ENCODE measurements at places on chromosomes 1 and 21. TPM values are rescaled to one million over a fixed set of nuclear protein-coding genes. Genes with fewer than 3 reads are reported as not detected.

DNA sequence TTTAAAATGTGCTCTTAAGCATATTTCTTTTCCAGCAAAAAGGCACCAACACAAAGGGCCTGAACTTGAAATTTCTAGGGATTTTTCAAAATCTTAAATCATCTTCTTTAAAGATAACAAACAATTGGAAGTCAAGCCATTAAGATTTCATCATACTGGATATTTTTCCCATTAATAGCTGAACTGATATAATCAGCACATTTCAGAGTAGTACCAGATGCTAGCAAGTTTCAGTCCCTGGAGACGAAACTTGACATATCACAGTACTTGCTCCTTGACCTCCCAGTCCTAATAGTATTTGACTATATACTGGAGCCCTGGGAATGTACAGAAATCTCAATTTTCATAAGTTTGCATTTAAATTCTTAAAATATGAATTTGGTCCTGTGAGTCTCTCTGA, 10.2 kb upstream of the CDC7 start:
- no peak for DNase-seq
- no peaks in the 10 kb centered on the region for H3K36me3 ChIP-seq
- H3K4me1 ChIP-seq = no peaks in the 10 kb centered on the region
- H3K27me3 ChIP-seq = no peaks in the 10 kb centered on the region
- H3K27ac ChIP-seq = no peak overlapping the region

GRCh38 chr1:41811051-41811795, 107.5 kb downstream of the HIVEP3 start:
- H3K4me1 ChIP-seq = no peaks in the 10 kb centered on the region
- H3K36me3 ChIP-seq = no peaks in the 10 kb centered on the region
- DNase-seq = no peak
- no peak overlapping the region for H3K4me3 ChIP-seq
- no peaks in the 10 kb centered on the region for H3K27me3 ChIP-seq

Gene PRDM16
- total RNA-seq = 22.3 TPM

DNA sequence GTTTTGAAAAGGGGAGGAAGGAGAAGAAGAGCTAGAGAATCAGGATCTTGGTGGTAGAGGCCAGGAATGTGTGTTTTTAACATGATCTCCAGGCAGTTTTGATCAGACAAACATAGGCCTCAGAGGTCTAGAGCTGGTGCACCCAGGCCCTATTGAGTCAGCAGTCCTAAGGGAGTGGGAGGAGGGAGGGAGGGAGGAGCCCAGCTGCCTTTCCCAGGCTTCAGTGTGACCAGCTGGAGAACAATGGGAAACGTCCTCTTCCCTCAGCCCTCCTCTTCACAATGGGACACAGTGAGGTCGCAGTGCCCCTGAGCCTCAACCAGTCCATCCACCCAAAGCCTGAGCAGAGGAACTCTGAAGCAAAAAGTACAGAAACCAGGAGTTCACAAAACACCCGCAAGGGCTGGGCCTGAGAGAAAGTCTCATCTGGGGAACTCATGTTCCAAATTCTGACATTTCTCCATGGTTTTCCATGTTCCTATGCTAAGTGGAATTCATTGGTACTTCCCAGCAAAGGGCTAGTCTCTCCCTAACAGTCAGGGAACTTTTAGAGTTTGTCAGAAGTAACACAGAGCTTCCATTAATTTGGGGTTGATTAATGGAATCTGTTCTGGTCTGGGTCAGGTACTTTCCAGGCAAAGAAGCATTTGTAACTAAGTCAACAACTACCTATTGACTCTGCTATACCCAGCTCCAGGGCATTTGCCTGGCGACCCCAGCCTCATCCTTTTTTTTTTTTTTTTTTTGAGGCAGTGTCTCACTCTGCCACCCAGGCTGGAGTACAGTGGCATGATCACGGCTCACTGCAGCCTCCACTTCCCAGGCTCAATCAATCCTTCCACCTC, 37.5 kb downstream of the ELAPOR1 start:
- no peak overlapping the region for H3K4me3 ChIP-seq
- no peaks in the 10 kb centered on the region for H3K36me3 ChIP-seq
- H3K4me1 ChIP-seq = no peaks in the 10 kb centered on the region

Gene AGRN
- total RNA-seq = 153 TPM

GRCh38 chr1:68051475-68051874, 1.0 kb upstream of the DIRAS3 start:
- no peak for DNase-seq
- H3K4me1 ChIP-seq = no peaks in the 10 kb centered on the region
- H3K27me3 ChIP-seq = no peaks in the 10 kb centered on the region
- H3K27ac ChIP-seq = no peak overlapping the region
- H3K4me3 ChIP-seq = no peak overlapping the region
- H3K36me3 ChIP-seq = no peaks in the 10 kb centered on the region

GRCh38 chr1:22365331-22366295, 86.0 kb upstream of the ZBTB40 start:
- H3K36me3 ChIP-seq = no peaks in the 10 kb centered on the region
- no peak for DNase-seq
- H3K4me1 ChIP-seq = no peaks in the 10 kb centered on the region
- no peak overlapping the region for H3K4me3 ChIP-seq
- H3K27ac ChIP-seq = no peak overlapping the region

DNA sequence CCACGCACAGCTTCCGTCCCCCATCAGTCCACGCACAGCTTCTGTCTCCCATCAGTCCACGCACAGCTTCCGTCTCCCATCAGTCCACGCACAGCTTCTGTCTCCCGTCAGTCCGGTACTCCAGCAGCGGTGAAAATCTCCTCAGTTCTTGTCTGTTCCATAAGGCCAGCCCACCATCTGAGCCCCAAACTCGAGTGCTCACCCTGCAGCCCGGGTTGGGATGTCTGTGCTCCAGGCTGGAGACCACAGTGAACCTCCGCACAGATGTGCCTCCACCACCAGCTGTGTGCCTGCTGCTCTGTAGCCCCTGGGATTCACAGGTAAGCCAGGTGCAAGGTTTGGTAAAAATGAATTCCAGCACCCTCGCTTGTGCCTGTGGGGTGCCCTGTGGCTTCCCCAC, 258.6 kb downstream of the NPHP4 start:
- no peaks in the 10 kb centered on the region for H3K36me3 ChIP-seq
- DNase-seq = no peak
- H3K4me3 ChIP-seq = no peak overlapping the region
- H3K4me1 ChIP-seq = no peaks in the 10 kb centered on the region
- no peak overlapping the region for H3K27ac ChIP-seq

Gene LCE2B
- total RNA-seq = not detected

Gene GPA33
- total RNA-seq = 0.18 TPM

DNA sequence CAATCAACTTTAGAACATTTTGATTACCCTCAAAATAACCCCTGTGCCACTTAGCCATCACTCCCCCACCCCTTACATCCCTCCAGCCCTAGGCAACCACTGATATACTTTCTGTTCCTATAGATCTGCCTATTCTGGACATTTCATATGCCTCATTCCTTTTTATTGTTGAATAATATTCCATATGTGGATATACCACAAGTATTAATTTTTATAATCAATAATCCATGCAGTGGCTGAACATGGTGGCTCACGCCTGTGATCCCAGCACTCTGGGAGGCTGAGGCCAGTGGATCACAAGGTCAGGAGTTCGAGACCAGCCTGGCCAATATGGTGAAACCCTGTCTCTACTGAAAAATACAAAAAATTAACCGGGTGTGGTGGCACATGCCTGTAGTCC, 20.1 kb upstream of the MED18 start:
- no peaks in the 10 kb centered on the region for H3K36me3 ChIP-seq
- DNase-seq = no peak
- no peaks in the 10 kb centered on the region for H3K27me3 ChIP-seq
- no peak overlapping the region for H3K27ac ChIP-seq
- H3K4me1 ChIP-seq = no peaks in the 10 kb centered on the region
- no peak overlapping the region for H3K4me3 ChIP-seq

- peak overlapping the region; percentile 71 for H3K27ac ChIP-seq
- DNase-seq = no peak
- H3K27me3 ChIP-seq = no peaks in the 10 kb centered on the region
- H3K36me3 ChIP-seq = no peaks in the 10 kb centered on the region
Measured at GRCh38 chr1:21293537-21294265, 3.4 kb upstream of the ECE1 start.

Gene FLG
- total RNA-seq = not detected

DNA sequence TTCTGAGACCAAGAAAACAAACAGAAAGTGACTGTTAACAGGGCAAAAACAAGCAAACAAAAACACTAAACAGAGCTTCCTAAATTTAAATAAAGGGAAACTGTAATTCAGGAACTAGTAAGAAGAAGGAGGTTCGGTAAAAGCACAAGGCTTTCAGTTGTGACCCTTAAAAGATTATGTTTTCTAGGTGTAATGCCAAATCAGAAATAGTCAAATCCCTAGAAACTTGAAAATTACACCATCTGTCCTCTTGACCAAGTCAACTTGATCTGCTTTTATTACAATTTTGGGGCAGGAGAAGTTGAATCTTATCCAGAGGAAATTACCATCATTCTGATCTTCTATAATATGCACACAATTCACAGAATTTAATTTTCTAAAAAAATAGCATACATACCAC, 754.0 kb upstream of the ADGRL4 start:
- H3K4me1 ChIP-seq = no peaks in the 10 kb centered on the region
- H3K27ac ChIP-seq = no peak overlapping the region
- no peaks in the 10 kb centered on the region for H3K36me3 ChIP-seq
- H3K27me3 ChIP-seq = no peaks in the 10 kb centered on the region
- H3K4me3 ChIP-seq = no peak overlapping the region

- H3K27me3 ChIP-seq = no peaks in the 10 kb centered on the region
- H3K4me1 ChIP-seq = peaks cover 9% of the 10 kb centered on the region
- H3K27ac ChIP-seq = no peak overlapping the region
- H3K4me3 ChIP-seq = no peak overlapping the region
- no peaks in the 10 kb centered on the region for H3K36me3 ChIP-seq
Measured at GRCh38 chr1:56627636-56628039, 17.5 kb upstream of the PRKAA2 start.

Gene NBPF3
- total RNA-seq = 15.9 TPM

- H3K4me3 ChIP-seq = no peak overlapping the region
- H3K36me3 ChIP-seq = no peaks in the 10 kb centered on the region
- no peaks in the 10 kb centered on the region for H3K27me3 ChIP-seq
- peaks cover 8% of the 10 kb centered on the region for H3K4me1 ChIP-seq
- no peak for DNase-seq
- H3K27ac ChIP-seq = no peak overlapping the region
Measured at GRCh38 chr1:24067978-24068377, 44.0 kb downstream of the MYOM3 start.

DNA sequence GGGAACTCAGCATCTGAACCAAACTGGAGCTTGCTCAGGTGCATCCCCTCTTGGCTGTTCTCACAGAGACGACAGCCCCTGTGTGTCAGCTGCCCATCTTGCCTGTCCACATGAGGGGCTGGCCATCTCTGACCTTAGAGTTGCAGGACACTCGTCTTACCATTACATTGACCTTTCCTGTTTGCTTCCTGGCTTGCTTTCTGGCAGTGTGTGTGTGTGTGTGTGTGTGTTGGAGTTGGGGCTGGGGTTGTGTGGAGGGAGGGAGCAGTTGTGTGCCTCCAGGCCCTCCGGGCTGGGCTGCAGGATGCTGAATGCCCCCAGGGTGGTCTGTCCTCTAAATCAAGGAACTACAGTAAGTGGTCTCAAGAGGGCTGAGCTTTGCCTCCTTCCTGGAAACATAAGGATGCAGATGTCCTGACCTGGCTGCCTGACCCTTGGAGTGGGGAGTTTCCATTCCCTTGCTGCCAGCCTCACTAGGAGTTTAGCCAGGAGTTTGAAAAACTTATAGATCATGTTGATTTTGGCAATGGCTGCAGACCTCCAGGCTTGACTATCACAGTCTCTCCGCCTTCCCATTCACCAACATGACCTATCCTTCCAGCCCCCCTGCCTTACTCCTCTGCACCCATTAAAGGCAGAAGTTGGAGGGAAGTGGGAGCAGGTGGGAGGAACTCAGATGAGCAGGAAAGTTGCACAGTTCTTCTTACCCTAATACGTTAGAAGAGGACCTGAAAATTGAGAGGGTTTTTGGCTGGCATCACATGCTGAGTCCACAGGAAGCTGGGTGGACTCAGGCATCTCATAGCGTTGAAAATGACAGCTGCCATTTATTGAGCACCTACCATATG, 19.0 kb downstream of the RASSF5 start:
- no peak for DNase-seq
- no peak overlapping the region for H3K27ac ChIP-seq
- no peak overlapping the region for H3K4me3 ChIP-seq
- H3K36me3 ChIP-seq = no peaks in the 10 kb centered on the region

DNA sequence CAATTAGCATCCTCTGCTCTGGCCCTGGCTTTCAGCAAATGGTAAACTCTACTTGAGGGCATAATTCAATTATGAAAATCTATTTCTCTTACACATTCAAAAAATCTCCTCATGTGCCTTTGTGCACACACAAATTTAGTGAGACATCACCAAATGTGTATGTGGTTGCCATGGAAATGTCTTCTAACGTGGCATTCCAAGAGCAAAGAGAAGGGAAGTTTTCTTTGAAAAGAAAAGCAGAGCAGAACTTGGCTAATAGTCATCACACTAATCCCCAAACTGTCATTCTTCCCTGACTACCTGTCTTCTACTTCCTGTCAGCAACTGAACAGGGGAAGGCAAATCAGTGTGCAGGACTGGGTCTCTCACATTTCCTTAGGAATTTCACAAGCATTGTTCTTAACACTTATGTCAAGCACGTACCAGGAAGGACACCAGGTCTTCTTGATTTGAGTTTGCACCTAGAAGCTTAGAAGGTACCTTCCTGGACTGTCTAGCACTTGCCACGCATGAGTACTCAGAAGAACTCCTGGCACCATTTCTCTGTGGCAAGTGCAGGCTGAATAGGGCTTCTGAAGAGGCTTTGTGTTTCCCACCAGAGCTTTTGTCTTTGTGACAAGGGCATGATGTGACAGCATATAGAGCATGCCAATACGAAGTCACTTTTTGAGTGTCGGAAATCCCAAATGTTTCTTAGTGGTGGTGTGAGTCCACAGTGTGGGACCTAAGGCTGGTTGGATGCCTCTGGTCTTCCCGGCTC, 32.3 kb downstream of the MAN1C1 start:
- H3K36me3 ChIP-seq = no peaks in the 10 kb centered on the region
- no peak for DNase-seq
- H3K27me3 ChIP-seq = no peaks in the 10 kb centered on the region

GRCh38 chr1:58784758-58785441, 1.1 kb upstream of the JUN start:
- peak overlapping the region; percentile 70 for H3K4me3 ChIP-seq
- peaks cover 6% of the 10 kb centered on the region for H3K36me3 ChIP-seq
- no peaks in the 10 kb centered on the region for H3K27me3 ChIP-seq
- peaks cover 26% of the 10 kb centered on the region for H3K4me1 ChIP-seq
- H3K27ac ChIP-seq = peak overlapping the region; percentile 93

- no peak overlapping the region for H3K4me3 ChIP-seq
- no peaks in the 10 kb centered on the region for H3K4me1 ChIP-seq
- no peak for DNase-seq
- H3K27me3 ChIP-seq = no peaks in the 10 kb centered on the region
- no peak overlapping the region for H3K27ac ChIP-seq
Measured at GRCh38 chr1:177351361-177352108, 180.8 kb downstream of the BRINP2 start.

Gene DPT
- total RNA-seq = not detected

DNA sequence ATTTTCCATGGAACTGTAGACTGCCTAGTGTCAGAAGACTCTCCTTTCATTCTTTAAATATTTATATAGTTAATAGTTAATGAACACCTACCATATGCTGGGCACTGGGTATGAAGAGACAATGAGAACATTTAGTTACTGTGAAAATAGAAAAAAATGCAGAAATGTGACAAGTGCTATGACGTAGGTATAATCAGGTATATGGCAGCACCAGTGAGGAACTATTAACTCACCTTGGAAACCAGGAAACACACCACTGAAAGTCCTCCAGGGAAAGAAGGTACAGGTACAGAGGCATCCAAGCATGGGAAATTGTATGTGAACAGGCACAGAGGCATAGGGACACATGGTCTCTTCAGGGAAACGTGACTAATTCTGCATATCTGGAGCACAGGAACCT, 42.3 kb downstream of the DPT start:
- no peaks in the 10 kb centered on the region for H3K36me3 ChIP-seq
- H3K4me3 ChIP-seq = no peak overlapping the region
- no peaks in the 10 kb centered on the region for H3K27me3 ChIP-seq
- H3K27ac ChIP-seq = no peak overlapping the region

Data from Panc1 (cell line).